ENCODE measurements at places on chromosomes 7 and 10.

DNA sequence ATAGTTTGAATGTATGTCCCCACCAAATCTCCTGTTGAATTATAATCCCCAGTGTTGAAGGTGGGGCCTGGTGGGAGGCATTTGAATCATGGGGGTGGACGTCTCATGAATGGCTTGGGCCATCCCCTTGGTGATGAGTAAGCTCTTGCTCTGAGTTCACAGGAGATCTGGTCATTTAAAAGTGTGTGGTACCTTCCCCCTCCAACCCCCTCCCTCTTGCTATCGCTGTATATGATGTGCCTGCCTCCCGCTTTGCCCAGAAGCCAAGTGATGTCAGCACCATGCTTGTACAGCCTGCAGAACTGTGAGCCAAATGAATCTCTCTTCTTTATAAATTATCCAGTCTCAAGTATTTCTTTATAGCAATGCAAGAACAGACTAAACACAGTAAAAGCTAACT, 103.0 kb downstream of the CNOT4 start:
- no peak for DNase-seq

GRCh38 chr10:929960-930624, 1.4 kb downstream of the LARP4B start:
- no peak for DNase-seq

DNA sequence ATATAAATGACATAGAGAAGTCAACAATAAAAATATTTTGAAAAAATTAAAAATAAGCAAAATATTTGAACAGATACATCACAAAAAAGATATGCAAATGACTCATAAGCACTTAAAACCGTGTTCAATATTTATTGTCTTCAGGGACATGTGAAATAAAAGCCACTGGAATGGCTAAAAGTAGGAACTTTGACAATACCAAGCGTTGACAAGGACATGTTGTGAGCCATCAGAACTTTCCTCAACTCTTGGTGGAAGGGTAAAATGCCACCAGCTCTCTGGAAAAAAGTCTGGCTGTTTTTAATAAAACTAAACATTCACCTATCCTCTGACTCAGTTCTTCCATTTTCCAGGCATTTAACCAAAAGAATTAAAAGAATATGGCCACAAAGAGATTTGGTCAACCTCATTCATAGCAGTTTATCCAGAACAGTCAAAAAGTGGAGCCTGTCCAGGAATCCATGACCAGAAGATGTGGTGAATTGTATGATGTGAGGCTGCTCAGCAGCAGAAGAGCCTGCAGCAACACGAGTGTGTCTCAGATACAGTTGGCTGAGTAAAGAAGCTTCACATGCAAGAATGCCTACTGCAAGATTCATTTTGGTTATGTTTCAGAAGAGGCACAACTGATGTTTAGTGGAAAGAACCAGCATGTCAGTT, 7.1 kb upstream of the KLF6 start:
- DNase-seq: no peak

DNA sequence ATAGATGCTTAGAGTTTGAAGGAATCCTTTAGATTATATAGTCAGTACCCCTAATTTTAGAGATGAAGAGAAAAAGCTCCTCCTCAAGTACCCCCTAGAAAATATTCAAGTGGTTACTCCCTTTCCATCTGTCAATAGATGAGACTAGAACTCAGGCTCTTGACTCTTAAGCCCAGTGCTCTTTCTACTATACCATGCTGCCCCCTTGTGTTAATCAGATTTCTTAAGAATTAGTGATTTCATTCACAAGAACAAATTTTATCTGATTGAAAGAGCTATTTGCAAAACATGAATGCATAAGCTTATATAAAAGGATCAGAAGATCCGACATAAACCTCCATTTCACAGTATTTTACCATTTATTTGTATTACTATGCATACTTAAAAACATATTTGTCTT, 179.3 kb downstream of the TFEC start:
- DNase-seq: no peak

DNA sequence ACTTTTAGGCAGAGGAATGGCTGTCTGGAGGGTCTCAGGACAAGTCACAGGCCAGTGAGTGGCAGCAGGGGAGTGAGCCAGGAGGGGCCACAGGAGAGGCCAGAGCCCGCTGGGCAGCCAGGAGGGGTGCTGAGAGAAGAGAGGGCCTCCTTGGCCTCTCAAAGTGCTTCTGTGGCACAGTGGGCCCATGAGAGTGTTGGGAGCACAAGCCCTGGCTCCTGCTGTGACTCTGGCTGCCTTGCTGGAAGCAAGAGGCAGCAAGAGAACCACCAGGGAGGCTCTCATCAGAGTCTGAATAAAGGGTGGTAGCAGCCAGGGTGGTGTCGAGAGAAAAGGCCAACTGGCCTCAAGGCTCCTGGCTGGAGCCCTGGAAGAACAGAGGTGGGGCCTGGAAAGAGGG, 91.1 kb downstream of the VOPP1 start:
- DNase-seq: no peak

- DNase-seq: no peak
Measured at GRCh38 chr10:125991392-125991791, 95.0 kb downstream of the FANK1 start.

DNA sequence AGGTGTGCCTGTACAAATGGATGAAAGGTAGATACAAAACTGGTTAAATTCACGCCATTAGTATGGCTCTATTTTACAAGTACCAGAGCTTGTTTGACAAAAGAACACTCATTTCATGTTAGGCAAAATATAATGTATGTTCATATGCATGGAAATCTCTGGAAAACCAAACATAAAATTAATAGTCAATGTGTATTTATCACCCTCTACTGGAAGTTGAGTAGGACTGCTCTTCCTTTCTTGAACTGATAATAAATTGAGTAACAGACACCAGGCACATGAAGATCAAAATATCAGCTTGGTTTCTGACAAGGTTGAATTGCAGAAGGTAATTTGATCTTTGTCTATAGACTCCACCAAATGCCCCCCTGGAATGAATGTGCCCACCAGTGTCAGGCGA, 19.8 kb upstream of the AKR1B1 start:
- no peak for DNase-seq

DNA sequence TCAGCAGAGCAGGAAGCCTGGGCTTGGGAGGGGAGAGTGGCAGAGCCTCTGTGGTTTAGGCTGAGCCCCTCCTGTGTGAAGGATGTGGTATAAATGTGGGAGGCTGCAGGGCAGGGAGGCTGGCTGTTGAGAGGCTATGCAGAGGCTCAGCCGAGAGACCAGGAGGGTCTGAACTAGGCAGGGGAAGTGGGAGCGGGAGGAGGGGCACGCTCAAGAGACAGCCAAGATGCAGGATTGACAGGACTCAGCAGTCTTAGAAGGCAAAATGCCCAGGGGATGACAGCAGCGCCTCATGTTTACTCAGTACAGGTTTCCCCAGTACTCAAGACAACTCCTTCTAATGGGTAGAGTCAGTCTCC, 24.3 kb downstream of the BTBD16 start:
- DNase-seq: no peak

- DNase-seq: no peak
Measured at GRCh38 chr7:116216956-116217571, 6.7 kb downstream of the TES start.

GRCh38 chr7:657565-658119, 68.9 kb upstream of the DNAAF5 start:
- no peak for DNase-seq

DNA sequence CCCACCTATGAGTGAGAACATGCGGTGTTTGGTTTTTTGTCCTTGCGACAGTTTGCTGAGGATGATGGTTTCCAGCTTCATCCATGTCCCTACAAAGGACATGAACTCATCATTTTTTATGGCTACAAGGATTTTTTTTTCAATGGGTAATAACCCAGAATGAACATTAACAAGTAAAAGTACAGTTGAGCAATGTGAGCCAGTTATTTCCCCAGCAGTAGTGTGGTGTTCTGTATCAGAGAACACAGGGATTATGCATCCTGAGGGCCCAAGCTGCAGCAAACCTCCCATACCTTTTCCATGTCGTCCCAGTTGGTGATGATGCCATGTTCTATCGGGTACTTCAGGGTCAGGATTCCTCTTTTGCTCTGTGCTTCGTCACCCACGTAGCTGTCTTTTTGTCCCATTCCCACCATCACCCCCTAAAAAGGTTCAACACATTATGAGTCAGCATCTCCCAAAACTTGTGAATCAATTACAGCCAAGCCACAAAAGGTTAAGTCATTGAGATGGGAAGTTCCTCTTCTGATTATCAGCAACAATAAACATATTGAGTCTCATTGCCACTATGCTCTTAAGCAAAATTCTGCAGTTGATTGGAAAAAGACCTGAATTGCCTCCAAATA, 5.5 kb downstream of the ACTA2 start:
- no peak for DNase-seq

- no peak for DNase-seq
Measured at GRCh38 chr10:121171825-121172787, 320.9 kb downstream of the WDR11 start.

GRCh38 chr10:104117839-104118323, 4.1 kb upstream of the SFR1 start:
- no peak for DNase-seq
